OCI-M1 (cell line): ENCODE measurements at places on chromosomes 1 and 21.

GRCh38 chr1:3457910-3458883, 3.7 kb downstream of the ARHGEF16 start:
- no peak for DNase-seq

DNA sequence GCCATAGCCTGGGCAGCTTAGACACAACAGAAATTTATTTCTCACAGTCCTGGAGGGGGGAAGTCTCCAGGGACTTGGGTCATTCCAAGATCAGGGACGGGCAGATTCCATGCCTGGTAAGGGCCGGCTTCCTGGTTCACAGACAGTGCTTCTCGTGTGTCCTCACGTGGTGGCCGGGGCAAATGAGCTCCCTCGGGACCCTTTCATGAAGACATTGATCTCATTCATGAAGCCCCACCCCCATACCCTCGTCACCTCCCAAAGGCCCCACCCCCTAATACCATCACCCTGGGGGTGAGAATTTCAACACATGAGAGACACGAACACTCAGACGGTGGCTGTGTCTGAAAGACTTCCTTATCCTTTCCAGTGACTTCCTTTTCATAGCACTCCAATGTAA, 51.5 kb downstream of the ACOT7 start:
- DNase-seq = no peak

DNA sequence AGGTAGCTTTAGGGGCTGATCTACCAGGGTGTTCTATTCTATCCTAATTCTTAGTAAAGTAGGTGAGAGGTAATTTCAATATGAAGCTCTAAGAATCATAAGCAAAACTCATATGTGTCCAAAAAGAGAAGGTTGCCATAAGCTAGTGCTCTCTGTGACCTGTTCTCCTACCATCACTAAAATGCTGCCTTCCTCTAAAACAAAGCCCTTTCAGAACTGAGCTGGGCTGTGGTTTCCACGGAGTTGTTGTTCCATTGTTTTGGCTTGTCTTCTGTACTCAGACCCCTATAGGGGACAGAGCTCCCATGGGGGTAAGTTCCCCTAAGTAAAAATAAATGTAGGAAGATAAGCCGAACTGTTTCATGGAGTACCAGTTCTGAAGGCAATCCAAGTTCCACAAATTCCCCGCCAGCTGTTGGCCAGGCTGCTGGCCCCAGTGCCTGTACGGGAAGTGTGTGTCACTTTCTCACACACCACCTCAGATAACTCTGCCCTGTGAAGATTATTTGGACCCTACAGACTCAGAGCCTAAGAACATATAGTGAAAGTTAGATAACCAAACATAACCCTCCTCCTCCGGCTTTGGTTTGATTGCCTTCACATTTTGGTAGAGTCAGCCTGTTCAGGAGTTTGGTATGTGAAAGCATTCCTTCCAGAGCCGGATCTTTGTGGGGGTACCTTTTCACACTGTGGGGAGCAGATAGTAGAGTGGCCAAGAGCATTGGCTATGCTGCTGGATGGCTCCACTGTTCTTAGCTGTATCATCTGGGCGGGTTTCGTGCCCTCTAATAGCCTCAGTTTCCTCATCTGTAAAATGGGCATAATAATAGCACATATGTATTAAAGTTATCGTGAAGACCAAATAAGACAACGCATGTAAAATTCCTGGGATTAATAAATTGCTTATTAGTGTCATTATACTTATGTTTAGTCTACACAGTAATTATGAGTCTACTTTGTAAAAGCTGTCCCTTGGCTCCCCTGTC, 10.8 kb downstream of the DPT start:
- DNase-seq = peak; percentile 32

DNA sequence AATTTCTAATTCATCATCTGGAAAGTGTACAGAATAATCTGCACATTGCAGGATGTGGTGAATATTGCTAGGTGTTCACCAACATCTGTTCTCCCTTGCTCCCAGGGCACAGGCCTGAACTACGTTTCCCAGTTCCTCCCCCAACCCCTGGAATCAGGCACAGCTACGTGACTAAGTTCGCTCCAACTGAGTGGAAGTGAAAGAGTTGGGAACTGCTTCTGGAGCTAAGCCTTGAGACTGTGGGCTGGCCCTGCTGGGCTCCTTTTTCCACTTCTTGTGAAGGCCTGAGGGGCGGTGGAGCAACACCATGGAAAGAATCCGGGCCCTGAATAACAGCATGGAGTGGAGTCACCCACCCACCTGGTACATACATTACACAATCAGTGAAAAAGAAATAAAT, 534.6 kb downstream of the SMYD3 start:
- no peak for DNase-seq

GRCh38 chr1:207848234-207848633, 62.7 kb downstream of the CD34 start:
- no peak for DNase-seq

GRCh38 chr1:109901141-109901523, 9.5 kb upstream of the CSF1 start:
- DNase-seq = no peak

- DNase-seq = no peak
Measured at GRCh38 chr1:41804176-41804575, 114.5 kb downstream of the HIVEP3 start.

DNA sequence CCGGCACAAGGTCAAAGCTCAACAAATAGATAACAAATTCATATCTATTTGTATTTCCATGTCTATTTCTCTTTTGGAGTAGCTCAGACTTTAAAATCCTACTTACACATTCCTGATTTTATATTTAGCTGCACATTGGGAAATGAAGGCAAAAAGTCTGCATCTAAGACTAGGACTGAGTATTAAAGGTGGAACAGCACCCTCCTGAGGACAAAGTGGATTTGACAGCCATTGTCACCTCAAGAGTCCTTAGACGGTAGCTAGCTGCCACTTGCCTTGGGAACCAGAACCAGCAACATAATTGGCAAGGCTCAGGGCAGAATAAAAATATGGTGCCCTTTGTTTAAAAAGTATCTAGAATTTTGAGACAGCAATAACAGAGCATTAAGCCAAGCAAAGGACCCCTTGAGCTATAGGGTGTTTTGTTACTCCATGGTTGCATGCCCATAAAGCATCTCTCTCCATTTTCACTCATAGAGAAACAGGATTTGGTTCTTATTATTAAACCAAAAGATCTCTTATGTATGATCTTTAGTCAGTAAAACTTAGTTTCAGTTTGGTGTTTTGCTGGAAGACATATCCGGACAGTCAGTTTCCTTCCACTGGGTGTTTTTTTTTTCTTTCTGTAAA, 30.0 kb upstream of the SGIP1 start:
- DNase-seq = peak; percentile 74

GRCh38 chr1:117210831-117211261, at the start of gene VTCN1:
Gene VTCN1 (minus strand): TSS chr1:117210927. CDS start chr1:117210855, 72 bp downstream.
- no peak for DNase-seq

GRCh38 chr1:161307230-161307768, 2.5 kb downstream of the MPZ start:
- peak; percentile 53 for DNase-seq
